ENCODE measurements at places on chromosomes 1 and 21. TPM values are rescaled to one million over a fixed set of nuclear protein-coding genes. Genes with fewer than 3 reads are reported as not detected.

The RCSD1 gene
- polyA plus RNA-seq: 12.6 TPM

The S100A14 gene
- 27.0 TPM for polyA plus RNA-seq

The HSD3B1 gene
- polyA plus RNA-seq: 0.36 TPM

The MTHFR gene
- polyA plus RNA-seq: 22.0 TPM

The PSRC1 gene
- 29.6 TPM for polyA plus RNA-seq

The PTGFRN gene
- 48.1 TPM for polyA plus RNA-seq

- DNase-seq: no peak
Measured at GRCh38 chr1:157691285-157691920, 9.2 kb downstream of the FCRL3 start.

- no peak for DNase-seq
Measured at GRCh38 chr1:54325284-54325683, 80.9 kb downstream of the SSBP3 start.

DNA sequence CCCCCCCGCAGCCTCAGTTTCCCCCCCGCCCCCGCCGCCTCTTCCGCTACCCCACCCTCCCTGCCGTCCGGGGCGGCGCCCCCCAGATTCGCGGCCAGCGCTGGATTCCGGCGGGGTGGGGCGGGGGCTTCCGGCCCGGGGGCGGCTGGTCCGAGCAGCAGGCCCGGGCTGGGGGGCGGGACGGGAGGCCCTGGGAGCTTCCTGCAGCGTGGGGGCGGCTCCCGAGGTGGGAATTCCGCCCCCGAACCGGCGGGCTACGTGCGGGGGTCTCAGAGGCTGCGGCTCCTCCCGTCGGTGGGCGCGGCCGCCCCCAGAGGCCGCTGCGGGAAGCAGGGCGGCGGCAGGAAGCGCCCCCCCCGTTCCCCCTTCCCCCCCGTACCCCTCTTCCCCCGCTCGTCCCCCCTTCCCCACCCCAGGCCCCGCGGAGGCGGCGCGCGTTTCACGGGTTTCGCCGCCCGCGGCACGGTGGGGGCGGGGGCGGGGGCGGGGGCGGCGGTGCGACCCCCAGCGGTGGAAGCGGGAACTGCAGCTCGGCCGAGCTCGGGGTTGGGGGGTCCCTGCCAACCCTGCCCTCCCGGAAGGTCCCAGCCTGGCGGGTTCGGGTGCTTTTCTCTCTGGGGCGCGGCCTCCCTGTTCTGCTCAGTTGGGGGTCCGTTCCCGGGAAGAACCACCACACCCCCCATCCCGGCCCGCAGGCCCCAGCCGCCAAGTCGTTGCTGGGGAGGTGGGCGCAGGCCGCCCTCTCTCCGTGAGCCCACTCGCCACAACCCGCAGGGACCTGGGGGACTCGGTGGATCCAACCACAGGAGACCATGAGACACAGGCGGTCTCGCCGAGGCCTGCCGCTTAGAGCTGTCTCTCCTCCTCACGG lies 76.3 kb downstream of the MORN1 start:
- DNase-seq: peak; percentile 54

GRCh38 chr21:41783476-41784180 lies 16.8 kb upstream of the RIPK4 start:
- no peak for DNase-seq

- no peak for DNase-seq
Measured at GRCh38 chr1:61085206-61085982, 3.0 kb downstream of the NFIA start.

DNA sequence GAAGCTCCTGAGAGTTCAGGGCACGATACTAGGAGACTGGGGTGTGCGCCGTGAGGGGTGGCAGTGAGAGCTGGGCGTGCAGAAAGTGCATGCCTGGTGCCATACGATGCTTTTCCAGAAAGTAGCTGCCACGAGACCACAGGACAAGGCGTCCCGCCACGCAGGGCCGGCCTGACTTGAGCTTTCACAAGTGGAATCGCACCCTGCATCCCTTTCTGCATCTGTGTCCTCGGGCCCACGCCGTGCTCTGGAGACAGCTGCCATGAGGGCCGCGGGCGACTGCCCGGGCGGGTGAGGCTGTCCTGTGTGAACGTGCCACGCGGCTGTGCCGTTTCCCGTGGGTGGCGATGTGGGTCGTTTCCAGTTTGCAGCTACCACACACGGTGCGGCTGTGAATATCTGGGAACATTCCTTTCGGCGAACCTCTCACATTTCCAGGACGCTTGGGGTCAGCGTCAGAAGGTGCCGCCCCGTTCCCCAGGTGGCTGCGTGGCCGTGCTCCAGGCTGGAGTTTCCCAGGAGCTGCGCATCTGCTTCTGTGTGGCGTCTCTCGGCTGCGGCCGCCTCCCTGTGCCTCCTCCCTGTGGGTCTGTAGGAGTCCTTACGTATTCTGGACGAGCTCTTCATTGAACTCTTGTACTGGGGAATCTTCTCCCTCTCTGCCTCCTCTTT lies 1.0 kb upstream of the PERM1 start:
- DNase-seq: no peak

- no peak for DNase-seq
Measured at GRCh38 chr1:30425046-30425445, 298.3 kb downstream of the MATN1 start.

DNA sequence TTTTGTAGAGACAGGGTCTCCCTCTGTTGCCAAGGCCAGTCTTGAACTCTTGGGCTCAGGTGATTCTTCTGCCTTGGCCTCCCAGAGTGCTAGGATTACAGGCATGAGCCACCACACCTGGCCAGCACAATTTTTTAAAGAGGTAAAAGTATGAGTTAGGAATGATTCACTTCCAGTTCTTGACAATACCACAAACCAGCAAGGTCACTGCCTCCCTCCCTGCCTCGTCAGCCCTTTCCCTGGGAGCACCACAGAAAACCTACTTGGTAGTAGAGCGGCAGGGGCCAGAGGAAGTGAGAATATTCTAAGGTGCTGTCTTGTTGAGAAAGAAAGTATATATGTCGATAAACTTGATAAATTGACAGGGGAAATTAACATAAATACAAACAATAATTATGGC lies 10.8 kb upstream of the CDA start:
- DNase-seq: no peak

GRCh38 chr1:100627054-100627716 lies 89.2 kb downstream of the GPR88 start:
- no peak for DNase-seq

DNA sequence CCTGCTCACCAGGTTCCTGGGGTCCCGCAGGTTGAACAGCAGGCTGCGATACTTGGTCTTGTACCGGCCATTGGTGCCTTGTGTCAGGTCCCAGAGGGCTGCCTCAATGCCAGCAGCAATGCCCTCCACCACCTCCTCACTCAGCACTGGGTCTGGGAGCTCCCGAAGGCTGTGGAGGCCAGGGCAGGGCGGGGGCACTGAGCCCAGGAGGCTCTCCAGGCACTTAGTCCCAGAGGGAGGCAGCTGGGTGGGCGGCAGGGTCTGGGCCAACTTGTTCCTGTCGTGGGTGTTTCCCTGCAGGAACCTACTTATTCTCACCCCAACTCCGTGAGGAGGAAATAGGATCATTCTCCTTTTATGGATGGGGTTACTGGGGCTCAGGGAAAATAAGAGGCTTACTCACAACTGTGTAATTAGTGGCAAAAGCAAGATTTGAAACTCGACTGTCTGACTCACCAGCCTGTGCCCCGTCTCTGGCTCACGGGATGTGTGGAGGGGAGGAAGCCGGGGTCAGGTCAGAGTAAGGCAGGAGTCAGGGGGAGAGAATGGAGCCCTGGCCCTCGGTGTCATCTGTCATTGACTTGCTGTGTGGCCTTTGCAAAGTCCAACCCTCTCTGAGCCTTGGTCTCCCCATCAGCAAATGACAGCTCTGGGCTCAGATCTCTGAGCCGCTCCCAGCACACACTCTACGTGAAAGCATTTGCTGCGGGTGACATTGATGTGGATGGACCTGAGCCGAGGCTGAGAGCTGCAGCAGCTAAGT lies 17.2 kb downstream of the SPOCD1 start:
- DNase-seq: no peak

DNA sequence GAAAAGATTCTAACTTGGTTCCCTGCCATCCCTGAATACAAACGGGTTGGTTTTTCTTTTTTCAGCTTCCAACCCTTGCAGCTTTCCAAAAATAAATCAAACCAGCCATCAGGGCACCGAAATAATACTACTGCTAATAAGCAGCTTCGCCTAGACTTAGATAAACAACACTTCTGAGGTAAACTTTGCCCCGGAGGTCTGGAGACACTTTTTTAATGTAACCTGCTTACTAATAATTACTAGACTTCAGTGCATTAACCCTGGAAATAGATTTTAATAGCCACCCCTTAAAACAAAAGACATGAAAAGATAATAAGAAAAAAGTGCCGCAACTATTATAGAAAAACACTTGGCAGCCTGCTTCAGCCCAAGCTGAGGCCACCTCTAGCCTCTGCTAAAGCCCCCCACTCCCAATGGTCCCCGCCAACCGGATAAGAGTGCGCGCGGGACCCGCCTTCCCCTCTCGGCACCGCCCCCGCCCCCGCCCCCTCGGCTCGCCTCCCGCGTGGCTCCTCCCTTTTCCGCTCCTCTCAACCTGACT lies 405 bp upstream of the GADD45A start:
- DNase-seq: no peak

GRCh38 chr1:9907441-9907840 lies 2.6 kb downstream of the CTNNBIP1 start:
- no peak for DNase-seq
